Glomerular endothelial cell (primary cell): ENCODE measurements at places on chromosomes 13 and 19. TPM values are rescaled to one million over a fixed set of nuclear protein-coding genes. Genes with fewer than 3 reads are reported as not detected.

GRCh38 chr19:12217332-12217731 is 54.4 kb downstream of the ZNF136 start:
- DNase-seq: no peak

- DNase-seq: no peak
These were observed 1.3 kb downstream of the DHDH start for GRCh38 chr19:48934837-48935236.

Gene SIGLEC14
- 0.35 and 0.44 TPM in 2 replicates for total RNA-seq

Gene ZNF699
- total RNA-seq: 2.0 and 9.7 TPM in 2 replicates

DNA sequence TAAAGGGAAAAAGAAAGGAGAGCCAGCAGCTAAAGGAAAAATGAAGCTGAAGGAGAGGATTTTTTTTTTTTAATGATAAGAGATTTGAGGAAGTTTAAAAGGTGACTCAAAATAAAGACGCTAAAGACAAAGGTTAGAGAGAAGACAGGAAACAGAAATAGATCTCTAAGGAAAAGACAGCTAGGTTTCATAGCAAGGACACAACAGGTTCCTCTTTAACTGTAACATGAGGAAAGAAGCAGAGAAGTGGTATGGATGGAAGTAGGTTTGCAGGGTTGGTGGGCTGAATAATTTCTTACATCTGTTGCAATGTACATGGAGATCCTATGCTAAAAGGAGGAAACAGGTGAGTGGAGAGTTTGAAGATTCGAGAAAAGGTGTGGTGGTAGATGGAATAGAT is 107.5 kb downstream of the MYCBP2 start:
- DNase-seq: no peak

- DNase-seq: no peak
These were observed 34.0 kb downstream of the PIN1 start for GRCh38 chr19:9868983-9869617.

Gene POU2F2
- 7.4 and 10.7 TPM in 2 replicates for total RNA-seq

Gene SIGLEC12
- total RNA-seq: not detected in 2 replicates

GRCh38 chr19:926589-927350 is 935 bp downstream of the ARID3A start:
- DNase-seq: no peak

Gene ATP4B
- 0.58 TPM in 1 of 2 replicates, not detected in the other for total RNA-seq

GRCh38 chr19:58274771-58275201 is 4.0 kb upstream of the ZNF8 start:
- DNase-seq: no peak

- no peak for DNase-seq
These were observed 45.1 kb upstream of the TPM4 start for GRCh38 chr19:16030964-16031871.

- no peak for DNase-seq
These were observed 55.4 kb upstream of the ATP12A start for GRCh38 chr13:24624801-24625231.

GRCh38 chr19:11338569-11339253 is 746 bp downstream of the RAB3D start:
- no peak for DNase-seq

GRCh38 chr19:3784607-3785450 is 1.4 kb downstream of the MATK start:
- DNase-seq: no peak

Gene EPSTI1
- 3.4 and 17.9 TPM in 2 replicates for total RNA-seq

DNA sequence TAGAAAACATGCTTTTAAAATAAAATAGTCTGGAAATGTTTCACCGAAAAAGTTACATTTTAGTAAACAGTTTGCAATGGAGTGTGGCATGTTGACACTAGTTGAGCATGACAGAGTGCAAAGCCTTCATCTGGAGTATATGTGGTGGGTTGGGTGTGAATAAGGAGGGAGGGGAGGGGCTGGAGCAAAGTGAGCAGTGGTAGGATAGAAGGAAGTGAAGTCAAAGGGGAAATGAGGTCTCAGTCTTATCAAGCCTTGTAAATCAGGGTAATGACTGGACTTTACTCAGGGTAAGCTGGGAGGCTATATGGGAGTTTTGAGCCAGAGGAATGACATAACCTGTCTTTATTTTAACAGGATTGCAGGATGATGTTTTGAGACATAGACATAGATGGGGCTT is 222.8 kb downstream of the PCDH20 start:
- DNase-seq: no peak

DNA sequence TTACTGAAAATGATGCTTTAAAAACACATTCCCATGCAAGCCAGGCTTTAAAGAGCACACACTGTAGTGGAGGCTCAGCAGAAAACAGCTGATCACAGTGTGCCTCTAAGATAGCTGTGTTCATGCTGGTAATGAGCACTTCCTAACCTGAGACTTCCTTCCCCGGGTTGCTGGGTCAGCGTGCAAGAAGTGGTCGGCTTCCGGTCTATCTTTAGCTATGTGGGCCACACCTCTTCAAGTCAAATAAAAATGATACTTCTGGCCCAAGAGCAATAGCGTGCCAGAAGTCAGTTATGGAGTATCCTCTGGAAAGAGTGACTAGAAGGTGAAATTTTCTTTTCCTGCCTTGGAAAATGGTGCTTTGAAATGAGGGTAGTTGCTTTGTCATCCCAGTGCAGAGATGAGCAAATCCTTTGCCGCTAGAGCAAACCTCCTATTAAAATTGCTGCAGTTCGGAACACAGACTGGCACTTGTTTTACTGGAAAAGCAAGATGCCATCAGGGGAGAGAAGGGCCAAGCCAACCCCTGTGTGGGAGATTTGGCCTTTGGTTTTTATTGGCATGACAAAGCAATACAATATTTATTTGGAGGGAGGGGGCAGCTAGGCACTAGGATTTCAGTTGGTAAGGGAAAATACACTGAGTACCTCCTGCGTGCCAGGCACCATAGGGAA is 64.2 kb downstream of the ARHGAP35 start:
- DNase-seq: no peak

DNA sequence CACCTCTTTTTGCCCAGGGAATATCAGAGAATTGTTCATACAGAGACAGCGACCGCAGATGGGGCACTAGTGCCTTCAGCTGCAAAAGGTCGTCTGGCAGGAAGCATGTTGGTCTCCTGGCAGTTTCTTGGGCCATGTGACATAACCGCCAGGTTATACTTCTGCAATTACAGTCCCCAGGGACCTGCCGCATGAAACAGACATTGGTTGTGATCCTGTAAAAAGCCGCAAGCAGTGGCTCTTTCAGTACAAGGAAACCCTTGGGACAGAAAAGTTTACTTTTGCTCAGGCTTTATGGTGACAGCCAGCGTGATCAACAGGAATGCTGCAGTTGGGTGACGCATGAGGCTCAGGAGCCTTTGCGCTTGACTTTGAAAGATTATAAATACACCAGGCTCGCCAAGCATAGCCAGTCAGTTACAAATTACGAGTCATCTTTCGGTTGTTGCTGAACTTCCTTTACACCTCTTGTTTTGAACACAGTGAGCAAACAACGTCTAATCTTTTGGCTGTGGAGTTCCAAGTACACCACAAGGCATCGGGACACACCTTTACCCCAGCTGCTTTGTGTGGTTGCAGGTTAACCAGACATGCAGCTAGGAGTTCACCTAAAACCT is 50.5 kb upstream of the UBE2L5 start:
- DNase-seq: no peak

- no peak for DNase-seq
These were observed 15.6 kb downstream of the KCTD4 start for GRCh38 chr13:45185286-45185685.

GRCh38 chr13:34030782-34031181 is 212.8 kb downstream of the RFC3 start:
- no peak for DNase-seq

DNA sequence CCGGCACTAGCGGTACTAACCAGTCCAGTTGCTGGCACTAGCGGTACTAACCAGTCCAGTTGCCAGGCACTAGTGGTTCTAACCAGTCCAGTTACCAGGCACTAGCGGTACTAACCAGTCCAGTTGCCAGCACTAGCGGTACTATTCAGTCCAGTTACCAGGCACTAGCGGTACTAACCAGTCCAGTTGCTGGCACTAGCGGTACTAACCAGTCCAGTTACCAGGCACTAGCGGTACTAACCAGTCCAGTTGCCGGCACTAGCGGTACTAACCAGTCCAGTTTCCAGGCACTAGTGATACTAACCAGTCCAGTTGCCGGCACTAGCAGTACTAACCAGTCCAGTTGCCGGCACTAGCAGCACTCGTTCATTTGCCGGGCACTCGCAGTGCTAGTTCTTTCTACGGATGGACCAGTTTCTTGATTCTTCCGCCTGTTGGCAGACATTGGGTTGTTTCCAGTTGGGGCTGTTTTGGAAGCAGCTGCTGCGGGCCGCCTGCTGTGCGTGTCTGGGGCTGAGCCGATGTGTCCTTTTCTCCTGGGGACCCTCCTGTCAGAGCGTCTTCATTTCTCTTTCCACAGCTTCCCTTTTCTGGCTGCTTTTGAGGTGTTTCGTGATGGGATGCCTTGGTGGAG is 123.4 kb upstream of the MCF2L start:
- DNase-seq: no peak

Gene CGB7
- not detected in 2 replicates for total RNA-seq

Gene KLK12
- not detected in 2 replicates for total RNA-seq

- no peak for DNase-seq
These were observed 173.1 kb upstream of the SOX1 start for GRCh38 chr13:111893607-111894443.

DNA sequence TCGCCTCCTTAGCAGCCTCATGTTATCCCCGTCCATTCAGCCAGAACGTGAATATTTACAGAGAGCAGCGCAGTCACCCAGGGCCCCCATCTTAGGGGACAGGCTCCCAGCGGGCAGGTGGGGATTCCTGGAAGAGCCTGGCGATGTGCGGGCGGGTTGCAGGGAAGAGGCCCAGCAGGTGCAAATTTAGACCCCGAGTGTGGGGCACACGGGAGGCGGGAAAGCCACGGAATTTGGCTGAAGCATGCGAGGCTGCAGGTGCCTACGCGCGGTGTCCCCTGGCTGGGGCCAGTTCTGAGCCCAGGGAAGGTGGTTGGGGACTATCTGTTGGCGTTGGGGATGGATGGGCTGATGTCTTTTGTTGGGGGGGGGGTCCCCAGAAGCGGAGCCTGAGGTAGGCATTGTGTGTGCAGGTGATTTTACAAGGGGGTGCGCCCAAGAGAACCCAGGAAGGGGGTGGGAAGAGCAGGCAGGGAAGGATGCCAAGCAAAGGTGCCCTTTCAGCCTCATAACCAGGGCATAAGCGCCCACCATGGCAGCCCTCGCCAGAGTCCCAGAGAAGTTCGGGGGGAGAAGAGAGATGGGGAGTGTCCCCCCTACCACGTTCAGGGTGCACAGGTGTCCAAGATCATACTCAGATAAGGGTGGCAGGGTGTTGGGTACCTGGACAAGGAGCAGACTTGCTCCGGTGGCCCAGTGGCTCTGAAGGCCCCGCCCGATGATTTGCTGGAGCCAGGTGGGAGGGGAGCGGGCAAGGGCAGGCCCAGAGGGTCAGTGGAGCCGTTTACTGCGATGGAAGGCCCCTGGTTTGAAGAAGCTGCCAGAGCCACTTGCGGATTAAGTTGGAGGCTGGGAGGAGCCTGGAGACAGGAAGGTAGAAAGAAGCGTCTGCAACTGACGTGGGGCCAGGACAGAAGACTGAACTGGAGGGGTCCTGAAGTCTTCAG is 1.2 kb downstream of the TPGS1 start:
- DNase-seq: no peak

Gene AP1M2
- 1.4 and 3.0 TPM in 2 replicates for total RNA-seq

GRCh38 chr13:26280822-26281221 is 26.9 kb downstream of the CDK8 start:
- DNase-seq: no peak

Gene SH2D3A
- 0.53 and 0.58 TPM in 2 replicates for total RNA-seq

Gene NLRP8
- total RNA-seq: not detected in 2 replicates

DNA sequence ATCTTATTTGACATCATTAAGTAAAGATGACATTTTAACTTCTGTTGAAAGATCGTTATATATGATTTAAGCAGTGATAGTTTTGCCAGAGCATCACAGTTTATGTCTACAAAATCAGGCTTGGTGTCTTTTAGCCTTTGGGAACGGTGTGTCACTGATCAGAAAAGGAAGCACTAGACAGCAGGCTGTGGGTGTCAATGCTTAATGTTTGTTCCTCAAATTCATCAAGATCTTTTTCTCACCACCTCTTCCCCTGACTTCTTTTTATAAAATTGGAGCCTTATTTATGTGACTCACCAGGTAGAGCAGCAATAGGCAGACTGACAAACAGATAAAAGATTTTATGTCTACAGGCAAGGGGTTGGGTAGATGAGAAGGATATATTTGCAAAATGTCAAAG is 1558.5 kb downstream of the EFNB2 start:
- no peak for DNase-seq
